ENCODE measurements at places on chromosomes 4 and X.

GRCh38 chrX:19190902-19191301, 68.6 kb upstream of the ADGRG2 start:
- no peak for DNase-seq

GRCh38 chrX:49746306-49746705, 50.5 kb upstream of the PAGE1 start:
- no peak for DNase-seq

GRCh38 chr4:43112139-43112538, 219.6 kb downstream of the GRXCR1 start:
- DNase-seq = no peak

GRCh38 chr4:116585246-116585645, 500.1 kb downstream of the TRAM1L1 start:
- no peak for DNase-seq

- peak; percentile 86 for DNase-seq
These were observed 239.4 kb upstream of the STK26 start for GRCh38 chrX:131783555-131784308.

DNA sequence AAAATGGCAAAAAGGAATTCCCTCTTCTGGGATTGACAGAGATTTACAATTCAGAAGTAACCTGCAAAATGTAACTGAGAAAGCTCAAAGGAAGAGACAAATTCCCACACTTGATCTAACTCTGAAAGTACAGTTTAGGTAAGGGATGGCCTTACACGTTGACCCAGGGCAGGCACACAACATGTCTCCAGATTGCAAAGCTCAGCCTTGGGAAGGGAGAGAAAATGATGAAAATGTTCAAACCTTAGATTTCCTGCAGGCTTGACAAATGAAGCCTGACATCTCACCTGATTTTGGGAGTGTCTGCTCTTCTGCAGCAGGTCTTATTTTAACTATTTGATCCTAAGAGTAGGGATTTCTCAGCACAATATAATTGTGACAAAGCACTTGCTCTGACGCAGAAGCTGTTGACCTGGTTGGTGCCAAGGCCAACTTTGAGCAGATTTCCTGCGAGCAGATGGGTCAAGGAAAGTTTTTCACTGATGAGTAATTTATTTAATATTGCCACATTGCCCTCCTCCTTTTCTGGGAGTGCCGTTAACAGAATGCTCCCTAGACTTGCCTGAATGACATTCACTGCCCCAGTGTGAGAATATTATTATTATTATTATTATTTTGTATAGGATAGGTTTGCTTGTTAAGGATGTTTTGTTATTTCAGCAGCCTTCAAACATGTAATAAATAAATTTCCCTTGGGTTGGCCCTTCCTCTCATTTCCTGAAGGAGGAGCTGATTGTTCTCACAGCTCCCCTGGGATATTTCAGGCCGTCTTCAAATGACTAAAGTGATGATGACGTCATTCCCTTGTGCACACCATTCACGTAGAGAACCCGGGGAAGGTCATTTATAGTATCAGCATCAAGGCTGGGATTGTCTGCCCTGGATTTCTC, 157.1 kb downstream of the VEGFC start:
- DNase-seq = no peak

GRCh38 chr4:56871371-56871866, 36.3 kb upstream of the REST start:
- DNase-seq = no peak

DNA sequence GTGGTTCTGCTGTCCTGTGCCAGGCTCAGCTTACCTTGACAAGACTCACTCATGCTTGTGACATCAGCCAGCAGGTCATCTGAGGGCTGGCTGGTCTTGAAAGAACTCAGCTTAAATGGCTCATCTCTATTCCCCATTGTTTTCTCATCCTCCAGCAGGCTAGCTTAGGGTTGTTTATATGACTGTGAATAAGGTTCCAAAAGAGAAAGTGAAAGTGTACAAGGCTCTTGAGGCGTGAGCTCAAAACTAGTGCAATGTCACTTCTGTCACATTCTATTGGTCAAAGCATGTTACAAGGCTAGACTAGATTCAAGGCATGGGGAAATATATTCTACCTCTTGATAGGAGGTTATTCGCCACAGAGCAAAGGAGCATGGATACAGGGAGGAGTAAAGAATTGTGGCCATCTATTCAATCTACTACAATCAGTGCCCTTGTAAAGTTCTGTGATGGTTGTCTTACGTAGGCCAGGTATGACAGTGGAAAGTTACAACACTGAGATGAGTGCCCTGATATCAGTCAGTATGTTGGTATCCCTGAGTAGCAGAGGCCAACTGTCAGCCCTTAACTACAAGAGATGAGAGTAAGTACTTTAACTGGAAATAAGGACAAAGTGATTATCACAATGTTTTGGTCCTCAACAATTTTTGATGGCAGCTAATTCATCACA, 19.8 kb upstream of the TMLHE start:
- peak; percentile 7 for DNase-seq

GRCh38 chrX:129785160-129785947, 5.6 kb downstream of the SASH3 start:
- DNase-seq = no peak

- DNase-seq = no peak
These were observed 50.1 kb upstream of the IL13RA1 start for GRCh38 chrX:118677318-118677717.

- no peak for DNase-seq
These were observed 36.4 kb downstream of the CCDC149 start for GRCh38 chr4:24876431-24876830.

DNA sequence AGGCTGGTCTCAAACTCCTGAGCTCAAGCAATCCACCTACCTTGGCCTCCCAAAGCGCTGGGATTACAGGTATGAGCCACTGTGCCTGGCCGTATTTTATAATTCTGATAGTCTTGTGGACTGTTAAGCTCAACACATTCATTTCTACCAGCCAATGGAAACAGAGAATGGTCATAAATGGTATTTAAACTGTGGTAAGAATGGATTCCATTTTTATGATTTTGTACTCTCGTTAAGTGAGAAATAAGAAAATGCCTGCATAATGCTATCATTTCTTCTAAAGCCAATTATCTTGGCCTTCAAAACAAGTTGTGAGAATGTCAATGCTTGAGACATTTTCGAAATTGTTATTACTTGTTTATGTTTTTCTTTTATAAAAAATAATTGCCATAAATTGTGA, 321.0 kb downstream of the IL15 start:
- no peak for DNase-seq

GRCh38 chr4:172858731-172859230, 309.8 kb upstream of the GALNT7 start:
- DNase-seq = no peak

DNA sequence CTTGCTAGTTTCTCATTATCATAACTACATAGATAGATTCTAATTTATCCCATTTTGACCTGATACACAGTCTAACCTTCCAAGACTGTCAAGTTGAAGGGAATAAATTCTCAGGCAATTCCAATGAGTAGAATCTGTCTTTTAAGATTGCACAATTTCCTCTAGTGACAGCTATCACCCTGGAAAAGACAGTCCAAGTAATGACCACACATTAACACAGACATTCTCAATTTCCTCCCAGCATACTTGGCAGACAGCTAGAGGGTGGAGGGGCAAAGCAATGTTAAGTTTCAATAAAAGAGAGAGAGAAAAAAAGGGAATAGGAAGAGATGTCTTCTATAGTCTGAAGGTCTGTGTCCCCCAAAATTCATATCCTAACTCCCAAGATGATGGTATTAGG, 234.7 kb downstream of the LDB2 start:
- DNase-seq = no peak

DNA sequence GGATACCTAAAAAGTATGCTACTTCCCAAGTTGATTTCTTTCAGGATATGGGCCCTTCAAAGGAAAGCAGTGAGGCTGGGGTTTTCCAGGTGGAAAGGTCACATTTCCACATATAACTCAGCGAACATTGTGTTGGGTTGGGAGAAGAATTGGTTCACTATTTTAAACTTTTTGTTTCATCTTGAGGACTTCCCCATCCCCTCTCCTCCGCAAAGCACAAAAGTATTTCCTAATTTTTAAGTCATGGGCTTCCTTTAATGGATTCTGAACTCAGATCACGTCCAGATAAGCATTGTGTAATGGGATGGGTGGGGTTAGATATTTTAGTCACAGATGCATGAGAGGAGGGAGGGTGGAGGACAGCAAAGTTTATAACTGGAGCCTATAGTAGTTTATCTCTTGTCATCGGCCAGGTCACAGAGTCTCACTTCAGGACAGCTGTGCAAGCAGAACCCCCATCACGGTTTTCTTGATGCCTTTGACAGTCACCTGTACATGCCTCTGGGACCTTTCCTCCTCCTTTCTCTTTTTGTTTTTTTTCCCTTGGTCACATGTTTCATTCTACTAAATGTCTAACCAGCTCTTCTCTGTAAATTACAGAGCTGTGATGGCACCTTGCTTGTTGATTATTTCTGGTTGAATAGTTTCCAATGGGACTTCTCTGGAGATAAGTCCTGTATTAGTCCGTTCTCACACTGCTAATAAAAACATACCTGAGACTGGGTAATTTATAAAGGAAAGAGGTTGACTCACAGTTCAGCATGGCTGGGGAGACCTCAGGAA, 115.4 kb downstream of the PTTG2 start:
- no peak for DNase-seq

- no peak for DNase-seq
These were observed 37.1 kb upstream of the SPARCL1 start for GRCh38 chr4:87566276-87566675.

DNA sequence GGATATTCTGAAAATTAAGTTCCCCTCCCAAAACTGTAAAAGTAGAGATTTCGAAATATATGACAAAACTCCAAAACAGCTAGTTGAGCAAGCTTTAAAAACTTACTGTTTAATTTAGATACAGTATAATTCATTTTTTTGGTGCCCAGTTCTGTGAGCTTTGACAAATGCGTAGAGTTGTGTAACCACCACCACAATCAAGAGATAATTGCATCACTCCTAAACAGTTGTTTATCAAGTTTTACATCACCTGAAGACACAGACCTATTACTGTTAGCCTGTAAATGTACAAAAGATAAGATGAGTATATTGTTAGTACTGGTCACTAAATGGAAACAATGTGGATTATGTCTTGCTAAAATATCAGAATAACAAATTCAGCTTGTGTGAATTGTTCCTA, 62.3 kb downstream of the ALG13 start:
- DNase-seq = no peak

DNA sequence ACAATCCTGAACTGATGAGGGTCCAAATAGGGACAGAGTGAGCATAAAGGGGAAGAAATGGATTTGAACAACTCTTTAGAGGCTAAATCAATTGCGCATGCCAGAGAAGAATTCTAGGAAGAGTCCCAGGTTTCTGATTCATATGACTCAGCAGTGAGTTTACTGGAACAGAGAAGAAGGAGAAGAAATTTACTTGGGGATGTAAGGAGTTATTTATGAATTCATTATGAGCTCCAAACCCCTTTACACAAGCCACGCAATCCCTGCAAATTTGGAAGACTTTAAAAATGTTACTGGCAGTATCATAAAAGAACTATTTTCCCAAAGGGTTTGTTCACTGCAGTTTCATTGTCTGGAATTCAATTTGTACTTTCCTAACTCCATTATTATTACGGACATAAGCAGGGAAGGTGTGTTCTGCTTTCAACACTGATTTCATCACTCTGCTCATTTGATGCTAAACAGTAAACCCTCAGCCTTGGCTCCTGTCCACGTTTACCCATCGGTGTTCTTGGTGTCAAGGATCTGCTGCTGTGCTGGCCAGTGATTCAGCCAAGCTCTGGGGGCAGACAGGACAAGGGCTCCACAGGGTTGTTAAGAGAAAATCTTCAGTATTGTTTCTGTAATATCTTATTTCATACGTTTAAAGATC, 273.7 kb downstream of the HNRNPD start:
- DNase-seq = no peak

All from CD4-positive, alpha-beta T cell treated with Interleukin-6 at 100 ng/mL for 8 hours (primary cell).